ENCODE measurements at places on chromosomes 1 and 21.

DNA sequence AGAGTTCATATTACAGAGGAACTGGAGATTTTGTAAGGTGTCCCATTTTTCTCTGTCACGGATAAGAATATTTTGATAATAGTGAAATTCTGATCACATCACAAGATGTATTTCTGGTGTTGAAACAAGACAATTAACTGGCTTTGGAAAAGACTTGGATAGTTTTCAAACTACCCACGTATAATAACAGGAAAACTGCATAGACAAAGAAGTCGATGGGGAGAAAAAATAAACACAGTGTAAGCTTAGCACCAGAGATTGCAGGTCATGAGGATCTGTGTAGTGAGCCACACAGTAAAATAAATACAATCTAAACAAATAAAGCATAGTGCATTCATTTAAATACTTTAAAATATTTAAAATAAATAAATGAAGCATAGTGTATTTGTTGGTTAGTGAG is 452.3 kb upstream of the ADAMTS5 start:
- no peak for DNase-seq

GRCh38 chr1:206933333-206933945 is 11.7 kb upstream of the FCMR start:
- no peak for DNase-seq

DNA sequence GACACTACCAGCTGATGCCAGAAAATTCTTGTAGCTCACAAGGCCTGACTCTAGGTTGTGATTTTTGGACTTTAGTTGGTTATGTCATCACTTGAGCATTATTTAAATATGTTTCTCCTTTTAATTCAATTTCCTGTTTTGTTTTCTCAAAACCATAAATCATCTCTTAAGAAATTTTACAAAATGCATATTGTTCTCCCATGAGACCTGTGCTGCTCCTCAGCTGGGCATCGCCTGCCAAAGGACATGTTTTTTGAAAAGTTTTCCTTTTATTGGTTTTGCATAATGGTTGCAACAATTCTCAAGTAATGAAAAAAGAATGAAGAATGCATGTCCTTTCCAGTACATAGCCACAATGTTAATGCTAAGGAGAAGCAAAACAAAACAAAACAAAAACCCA is 204.7 kb upstream of the LYPLAL1 start:
- DNase-seq, result no peak

- no peak for DNase-seq
These were observed 56.3 kb upstream of the FAM20B start for GRCh38 chr1:178969226-178969987.

DNA sequence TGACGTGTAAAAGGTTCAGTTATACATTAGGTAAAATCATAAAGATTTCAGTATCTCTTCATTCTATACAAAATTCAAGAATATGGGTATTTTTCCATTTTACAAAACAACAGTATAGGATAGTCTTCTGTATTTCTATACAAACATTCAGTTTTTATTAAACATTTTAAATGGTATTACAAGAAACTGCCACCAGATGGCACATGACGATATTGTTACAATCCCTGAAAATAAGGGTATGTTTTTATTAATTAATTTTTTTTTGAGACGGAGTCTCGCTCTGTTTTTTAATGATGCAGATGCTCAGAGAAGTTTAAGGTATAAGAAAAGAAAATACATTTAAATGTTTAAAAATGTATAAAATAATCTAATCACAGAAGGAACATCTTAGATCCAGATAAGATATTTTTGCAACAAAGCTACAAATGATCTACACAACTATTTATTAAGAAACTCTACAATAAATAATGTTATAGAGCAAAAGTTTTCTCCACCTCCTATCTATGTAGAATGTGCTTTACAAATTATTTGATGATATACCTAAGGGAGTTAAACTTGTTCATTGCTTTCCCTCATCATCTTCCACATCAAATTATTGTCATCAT is 23.5 kb upstream of the RSBN1 start:
- no peak for DNase-seq

DNA sequence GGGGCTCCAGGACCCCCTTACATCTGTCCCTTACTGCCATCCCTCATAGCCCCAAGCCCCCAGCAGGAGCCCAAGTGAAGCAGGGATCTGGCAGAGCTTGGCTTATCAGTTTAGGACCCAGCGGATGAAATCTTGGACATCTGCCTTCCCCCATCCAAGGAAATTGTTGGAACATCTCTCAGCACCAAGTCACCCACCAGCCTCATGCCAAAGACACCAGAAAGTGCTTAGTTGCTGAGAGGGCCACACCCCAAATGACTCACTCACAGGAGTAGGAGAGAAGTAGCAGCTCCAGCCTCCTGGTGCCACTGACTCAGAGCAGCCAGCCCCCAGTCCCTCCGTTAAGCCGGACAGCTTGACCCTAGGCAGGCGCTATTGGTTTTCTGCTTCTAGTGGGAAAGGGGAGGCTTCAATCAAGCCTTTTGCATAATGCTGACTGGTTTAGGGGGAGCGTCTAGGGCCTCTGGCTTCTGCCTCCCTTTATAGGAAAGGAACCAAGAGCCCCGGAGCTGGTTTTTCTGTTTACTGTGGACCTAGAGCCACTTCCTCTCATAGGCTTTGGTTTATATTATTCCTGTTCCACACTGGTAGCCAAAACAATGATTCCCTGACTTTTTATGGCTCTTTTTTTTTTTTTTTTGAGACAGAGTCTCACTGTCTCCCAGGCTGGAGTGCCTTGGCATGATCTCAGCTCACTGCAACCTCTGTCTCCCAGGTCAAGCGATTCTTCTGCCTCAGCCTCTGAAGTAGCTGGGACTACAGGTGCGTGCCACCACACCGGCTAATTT is 114.2 kb upstream of the IPO9 start:
- no peak for DNase-seq

DNA sequence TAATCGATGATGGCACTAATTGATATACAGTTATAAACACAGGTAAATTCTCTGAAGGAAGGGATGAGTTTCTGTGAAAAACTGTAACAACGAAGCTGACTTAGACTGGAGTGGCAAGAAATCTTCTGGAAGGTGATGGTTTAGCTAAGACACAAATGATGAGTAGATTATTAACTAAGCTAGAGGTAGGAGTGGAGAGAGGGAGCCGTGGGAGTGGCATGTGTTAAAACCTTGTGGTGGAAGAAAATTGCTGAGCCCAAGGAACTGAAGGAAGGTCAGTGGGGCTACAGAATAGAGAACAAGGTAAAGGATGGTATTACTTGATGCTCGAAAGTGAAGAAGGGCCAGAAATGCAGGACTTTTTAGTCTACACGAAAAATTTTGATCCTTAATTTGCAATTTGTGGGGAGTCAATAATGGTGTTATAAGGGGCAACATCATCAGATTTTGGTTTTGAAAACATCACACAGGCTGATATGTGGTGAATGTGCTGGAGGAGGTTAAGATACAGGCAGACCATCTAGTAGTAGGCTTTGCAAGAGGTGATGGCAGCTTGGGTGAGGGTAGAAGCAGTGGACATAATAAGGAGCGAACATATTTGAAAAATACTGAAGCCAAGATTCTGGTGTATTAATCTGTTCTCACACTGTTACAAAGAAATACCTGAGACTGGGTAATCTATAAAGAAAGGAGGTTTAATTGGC is 93.8 kb downstream of the S1PR1 start:
- no peak for DNase-seq

- no peak for DNase-seq
These were observed at the start of gene RGS13 for GRCh38 chr1:192635939-192636338. RGS13 (plus strand) TSS chr1:192636147; CDS start chr1:192644335, 8,188 bp downstream.

DNA sequence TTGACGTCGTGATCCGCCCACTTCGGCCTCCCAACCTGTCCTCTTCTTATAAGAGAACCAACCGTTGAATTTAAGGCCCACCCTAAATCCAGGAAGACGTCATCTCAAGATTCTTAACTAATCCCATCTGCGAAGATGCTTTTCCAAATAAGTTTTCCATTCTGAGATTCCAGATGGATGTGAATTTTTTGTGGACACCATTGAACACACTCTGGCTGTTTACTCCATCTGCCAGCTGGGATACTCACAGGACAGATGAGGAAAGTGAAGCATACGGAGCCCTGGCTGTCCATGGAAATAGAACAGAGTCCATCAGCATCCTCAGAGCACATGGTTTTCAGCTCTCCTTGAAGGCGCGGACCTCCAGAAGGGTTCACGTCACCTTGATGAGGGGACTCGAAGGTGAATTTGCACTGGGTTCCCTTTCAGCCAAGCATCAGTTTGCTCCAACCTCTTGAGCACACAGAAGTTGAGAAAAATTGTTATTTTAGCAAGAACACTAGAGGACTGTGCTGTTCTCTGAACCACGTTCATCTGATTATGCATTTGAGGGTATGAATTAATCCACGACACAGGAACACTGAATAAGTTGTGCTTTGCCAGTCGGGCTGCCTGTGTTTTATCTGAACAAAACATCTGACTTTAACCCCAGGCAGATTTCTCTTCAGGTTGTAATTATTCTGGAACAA is 68.6 kb downstream of the KAZN start:
- DNase-seq, result no peak

DNA sequence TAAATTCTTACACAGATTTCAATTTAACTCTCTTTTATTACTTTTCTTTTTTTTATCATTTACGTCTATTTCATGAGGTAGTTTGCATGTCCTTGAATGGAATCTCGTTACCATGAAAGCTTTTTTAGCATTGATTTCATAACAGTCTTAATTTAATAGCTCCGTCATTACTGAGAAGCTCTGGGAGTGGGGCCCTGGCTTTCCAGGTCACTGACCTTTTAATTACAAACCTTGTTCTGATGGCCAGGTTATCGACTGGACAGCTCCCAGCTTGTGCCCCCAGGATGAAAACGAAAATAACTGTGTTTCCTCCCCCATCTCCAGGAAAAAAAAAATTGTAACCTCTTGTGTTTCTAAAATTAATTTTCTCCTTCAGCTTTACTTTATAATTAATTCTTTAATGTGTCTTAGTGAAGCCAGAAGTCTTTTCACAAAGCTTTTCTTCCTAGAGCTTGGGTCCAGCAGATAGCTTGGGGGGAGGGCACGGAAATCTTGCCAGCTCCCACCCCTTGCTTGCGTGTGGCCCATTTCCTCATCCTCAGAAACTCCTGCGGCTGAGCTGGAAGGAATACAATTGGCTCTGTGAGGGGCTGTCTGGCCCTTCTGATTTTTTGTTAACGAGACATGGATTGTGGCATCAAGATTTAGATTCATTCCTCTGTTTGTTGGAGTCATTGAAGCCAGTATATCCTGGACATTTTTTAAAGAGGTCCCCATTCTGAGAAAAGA is 65.7 kb downstream of the PEX14 start:
- DNase-seq, result no peak

DNA sequence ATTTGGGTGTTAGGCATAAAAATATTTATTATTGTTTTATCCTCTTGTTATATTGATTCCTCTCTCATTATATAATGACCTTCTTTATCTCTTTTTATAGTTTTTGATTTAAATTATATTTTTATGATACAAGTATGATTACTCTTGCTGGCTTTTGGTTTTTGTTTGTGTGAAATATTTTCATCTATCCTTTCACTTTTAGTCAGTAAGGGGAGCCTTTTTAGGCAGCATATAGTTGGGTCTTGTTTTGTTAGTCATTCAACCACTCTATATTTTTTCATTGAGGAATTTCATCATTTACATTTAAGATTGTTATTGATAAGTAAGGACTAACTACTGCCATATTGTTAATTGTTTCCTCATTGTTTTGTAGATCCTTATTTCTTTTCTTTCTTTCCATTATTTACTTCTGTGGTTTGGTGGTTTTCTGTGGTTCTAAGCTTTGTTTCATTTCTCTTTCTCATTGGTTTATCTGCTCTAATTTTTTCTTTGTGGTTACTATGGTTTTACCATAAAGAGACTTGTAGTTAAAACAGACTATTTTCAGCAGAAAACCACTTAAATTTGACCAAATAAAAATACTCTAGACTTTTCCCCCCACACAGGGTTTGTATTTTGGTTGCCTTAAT is 593.1 kb downstream of the NUF2 start:
- no peak for DNase-seq

- DNase-seq, result no peak
These were observed 31.4 kb upstream of the BCL9 start for GRCh38 chr1:147509786-147510395.

GRCh38 chr1:17955302-17956285 is 152.0 kb upstream of the IGSF21 start:
- no peak for DNase-seq

DNA sequence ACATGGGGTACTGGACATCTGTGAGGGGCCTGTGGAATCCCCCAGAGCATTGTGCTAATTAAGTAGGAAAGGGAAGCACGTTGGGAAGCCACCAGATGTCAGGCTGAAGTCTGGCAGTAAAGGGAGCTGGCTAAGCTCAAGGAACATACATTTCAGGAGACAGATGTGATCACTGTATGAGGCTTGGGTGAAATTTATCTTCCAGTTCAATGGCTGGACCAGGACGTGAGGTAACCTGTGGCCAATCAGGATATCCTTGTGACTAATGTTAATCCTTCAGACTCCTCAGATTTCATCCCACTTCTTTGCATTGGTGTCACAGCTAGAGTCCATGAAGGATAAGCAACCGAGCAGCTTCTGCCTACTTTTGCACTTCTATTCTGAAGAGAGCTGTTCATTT is 110.2 kb upstream of the APP start:
- DNase-seq, result no peak

DNA sequence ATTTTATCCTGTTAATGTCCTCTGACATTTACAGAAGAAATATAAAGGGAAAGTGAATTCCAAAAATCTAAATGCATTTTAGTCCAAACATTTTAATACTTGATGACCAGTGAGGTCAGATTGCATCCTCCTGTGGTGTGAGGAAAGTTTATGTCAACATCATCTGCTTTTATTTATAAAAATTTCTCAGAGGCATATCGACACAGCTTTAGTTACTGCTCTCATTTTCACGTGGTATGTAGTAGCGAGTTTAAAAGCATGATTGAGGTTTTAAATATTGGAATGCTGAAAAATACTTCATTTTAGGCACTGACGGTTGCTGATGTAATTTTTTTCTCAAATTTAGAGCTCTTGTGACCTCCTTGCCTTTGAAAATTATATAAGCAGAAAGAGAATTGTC is 234.8 kb downstream of the HMCN1 start:
- no peak for DNase-seq

DNA sequence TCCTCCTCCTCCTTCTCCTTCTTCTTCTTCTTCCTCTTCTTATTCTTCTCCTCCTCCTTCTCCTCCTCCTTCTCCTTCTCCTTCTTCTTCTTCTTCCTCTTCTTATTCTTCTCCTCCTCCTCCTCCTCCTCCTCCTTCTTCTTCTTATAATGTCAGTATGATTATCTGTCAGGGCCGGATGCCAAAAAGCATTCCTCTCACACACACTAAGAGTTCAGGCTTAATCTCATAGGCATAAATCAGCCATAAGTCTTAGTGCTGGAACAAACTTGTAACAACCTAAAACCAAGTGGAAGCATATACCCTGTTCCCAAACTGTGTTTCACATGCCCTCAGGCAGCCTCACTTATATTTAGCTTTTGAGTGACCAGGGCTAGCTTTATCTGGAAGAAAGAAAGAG is 240.3 kb downstream of the LMX1A start:
- no peak for DNase-seq

DNA sequence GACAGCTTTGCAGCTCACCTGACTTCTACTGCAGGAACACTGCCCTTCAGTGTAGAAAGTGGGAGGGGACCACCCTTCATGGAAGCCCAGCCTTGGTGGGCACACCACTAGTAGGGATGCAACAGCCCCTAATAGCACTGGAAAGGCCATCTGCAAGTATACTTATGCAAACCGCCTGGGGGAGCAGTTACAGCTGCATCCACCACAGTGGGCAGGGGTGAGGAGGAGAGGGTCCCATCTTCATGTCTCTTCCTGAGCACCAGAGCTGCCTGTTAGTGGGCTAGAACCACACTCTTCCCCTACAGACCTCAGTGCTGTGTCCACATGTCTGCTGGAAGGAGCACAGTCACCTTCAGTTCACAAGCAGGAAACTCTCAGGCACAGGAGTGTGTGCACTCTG is 66.2 kb upstream of the LHX8 start:
- DNase-seq, result no peak
